Right kidney (tissue), 9 donors: ENCODE measurements at places on chromosomes 1 and 21.

DNA sequence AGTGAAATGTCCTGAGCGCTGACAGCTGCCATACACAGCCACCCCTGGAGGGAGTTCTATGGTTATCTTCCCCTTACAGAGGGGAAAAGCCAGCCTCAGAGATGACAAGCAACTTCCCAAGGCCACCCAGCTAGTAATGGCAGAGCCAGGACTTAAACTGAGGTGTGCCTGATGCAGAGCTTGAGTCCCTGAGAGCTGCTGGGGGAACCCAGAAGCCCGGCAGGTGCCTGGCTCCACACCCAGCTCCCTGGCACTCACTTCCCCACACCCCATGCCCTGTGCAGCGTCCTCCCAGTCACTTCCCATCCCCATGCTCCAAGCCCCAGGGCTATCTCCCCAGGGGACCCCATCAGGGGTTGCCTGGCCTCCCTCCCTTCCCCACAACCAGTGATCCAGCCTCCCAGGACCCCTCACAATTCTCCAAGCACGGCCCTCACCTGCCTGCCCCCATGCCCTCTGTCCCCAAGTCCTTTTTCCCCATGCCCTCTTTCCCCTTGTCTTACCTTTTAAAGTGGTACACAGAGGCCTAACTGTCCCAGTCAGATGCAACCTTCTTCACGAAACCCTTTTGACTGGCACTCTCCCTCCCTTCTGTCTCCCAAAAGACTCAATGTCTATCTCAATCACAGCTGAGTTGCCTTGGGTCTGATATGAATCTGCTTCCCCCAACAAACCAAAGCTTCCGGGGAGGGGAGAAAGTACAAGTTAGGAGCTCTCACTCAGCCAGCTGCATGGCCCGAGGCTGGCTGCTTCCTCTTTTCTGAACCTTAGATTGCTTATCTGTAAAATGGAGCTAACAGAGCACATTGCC, 39.8 kb upstream of the LRP8 start:
- no peak for DNase-seq

DNA sequence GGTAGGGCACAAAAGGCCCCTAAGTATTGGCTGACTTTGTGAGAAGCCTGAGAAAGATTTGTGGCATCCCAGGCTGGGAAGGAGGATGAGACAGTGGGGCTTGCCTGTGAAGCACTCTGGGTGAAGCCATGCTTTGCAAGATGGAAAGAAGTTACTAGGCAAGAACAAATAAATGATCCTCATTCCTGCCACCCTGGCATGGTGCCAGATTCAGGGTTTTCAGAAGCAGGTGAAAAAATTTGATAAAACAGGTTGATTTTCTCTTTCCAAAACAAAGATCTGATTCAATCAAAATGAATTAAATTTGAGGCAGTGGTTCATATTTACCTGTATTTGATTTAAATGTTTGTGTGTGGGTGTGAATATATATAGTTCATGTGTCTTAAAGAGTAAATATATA, 386.9 kb upstream of the PROX1 start:
- no peak for DNase-seq

- DNase-seq: no peak
Measured at GRCh38 chr21:24870633-24871032, 736.6 kb downstream of the MRPL39 start.

GRCh38 chr21:43867948-43868347, 2.9 kb downstream of the AGPAT3 start:
- DNase-seq: no peak

DNA sequence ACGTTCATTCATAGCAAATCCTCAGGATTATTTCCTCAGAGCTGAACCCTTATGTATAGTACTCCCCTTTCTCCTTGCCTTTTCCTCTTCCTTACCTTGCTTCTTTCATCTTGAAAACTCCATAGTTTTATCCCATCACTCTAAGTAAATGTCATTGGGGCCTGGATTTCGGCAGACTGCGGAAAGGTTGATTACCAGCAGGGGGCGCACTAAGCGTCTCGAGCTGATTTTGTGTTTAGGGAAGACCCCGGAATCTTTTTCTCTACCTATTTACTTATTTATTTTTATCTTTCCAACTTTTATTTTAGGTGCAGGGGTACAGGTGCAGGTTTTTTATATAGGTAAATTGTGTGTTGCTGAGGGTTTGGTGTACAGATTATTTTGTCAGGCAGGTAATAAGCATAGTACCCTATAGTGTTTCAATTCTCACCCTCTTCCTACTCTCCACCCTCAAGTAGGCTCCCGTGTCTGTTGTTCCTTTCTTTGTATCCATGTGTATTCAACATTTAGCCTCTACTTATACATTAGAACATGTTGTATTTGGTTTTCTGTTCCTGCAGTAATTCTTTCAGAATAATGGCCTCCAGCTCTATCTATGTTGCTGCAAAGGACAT, 11.4 kb upstream of the MTARC1 start:
- DNase-seq: no peak
